ENCODE measurements at places on chromosomes 12 and 14.

DNA sequence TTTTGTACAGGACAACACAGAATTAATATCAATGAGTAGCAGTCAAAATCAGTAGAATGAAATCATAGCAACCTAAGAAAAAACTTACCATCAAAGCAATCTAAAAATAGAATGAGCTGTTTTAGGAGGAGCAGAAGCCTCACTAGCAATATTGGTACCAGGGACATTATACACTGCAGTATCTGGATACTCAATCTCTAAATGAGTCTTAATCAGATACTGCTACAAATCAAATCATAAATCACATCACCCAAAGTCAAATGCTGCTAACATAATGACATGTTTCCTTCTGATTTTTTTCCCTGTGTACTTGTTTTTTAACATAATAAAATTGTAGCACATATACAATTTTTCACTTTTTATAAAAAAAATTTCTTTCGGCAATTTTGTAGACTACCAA, 8.0 kb downstream of the RPS29 start:
- no peak for DNase-seq

DNA sequence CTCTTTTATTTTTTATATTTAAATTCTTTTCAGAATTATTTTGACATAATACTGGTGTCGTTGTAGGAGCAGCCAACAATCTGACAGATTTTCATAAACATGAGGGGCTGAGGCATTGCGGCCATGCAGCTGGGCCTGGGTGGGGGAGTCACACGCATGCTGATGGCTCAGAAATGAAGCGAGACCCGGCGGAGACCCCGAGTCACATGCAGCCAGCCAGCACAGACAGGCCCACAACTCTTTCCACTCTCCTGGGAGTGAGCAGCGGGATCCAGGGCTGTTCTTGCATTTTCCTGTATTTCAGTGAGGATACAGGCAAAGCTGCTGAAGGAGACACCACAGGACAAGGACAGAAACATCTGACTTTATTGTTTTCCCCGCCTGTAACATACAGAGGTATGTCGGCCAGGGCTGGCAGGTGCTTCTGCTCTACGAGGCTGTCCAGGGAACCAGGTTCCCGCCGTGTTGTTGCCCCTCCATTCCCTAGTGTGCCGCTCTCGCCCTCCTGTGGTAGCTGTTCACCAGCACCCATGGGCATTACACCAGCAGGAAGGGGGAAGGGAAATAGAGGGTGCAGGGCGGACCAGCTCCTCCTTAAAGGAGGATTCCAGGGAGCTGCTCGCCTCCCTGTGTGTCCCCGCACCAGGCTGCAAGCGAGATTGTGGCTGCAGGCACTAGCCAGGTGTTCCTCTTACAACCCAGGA, 30.5 kb downstream of the FZD10 start:
- no peak for DNase-seq

DNA sequence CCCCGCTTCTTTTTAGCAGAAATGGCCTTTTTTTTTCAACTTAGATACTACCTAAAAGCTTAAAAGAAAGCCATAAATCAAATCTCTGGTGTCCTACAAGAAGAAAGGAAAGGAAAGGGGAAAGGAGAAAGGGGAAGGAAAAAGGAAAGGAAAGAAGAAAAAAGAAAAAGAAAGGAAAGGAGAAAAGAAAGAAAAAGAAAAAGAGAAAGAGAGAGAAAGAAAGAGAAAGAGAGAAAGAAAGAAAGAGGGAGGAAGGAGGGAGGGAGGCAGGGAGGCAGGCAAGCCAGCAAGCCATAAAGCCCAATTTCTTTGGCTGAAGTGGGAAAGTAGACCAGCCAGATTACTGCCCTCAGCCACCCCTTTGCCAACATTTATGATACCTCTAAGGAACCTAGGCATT, 32.5 kb upstream of the SLC6A13 start:
- no peak for DNase-seq

DNA sequence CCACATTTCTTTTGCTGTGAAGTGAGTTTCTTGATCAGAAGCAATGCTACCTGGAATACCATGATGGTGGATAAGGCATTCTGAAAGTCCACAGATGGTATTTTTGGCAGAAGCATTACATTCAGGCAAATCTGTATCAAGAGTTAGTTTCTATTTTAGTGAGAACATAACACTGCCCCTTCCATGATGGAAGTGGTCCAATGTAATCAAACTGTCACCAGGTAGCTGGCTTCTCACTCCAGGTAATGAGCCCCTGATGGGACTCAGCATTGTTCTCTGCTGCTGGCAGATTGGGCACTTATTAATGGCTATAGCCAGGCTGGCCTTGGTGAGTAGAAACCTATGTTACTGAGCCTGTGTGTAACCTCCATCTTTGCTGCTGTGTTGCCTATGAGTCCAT, 80.7 kb downstream of the KCNA5 start:
- no peak for DNase-seq

DNA sequence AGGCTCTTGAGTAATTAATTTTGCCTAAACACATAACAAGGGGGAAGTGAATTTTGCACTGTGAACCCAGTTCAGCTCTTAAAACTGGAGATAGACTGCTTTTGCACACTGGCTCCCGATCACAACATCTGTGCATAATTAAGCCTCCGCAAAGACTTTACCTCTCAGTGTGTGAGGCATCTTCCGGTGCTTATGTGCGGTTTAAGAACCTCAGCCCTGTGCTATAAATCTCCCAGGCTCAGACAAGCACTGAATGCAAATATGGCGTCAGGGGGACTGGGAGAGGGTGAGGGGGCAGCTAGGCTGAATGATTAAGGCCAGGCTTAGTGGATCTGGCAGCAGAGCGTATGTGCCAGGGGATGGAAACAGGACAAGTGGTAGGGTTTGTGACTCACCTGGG, 103.3 kb downstream of the ADCK1 start:
- no peak for DNase-seq

- DNase-seq: no peak
These were observed 40.7 kb upstream of the FUT8 start for GRCh38 chr14:65371784-65372183.

- DNase-seq: no peak
These were observed 47.7 kb upstream of the HECTD1 start for GRCh38 chr14:31255286-31255685.

All from RKO (cell line).